ENCODE measurements at places on chromosomes 7 and 10.

- DNase-seq = no peak
Observed at GRCh38 chr7:106278695-106279094, 6.1 kb downstream of the NAMPT start.

- no peak for DNase-seq
Observed at GRCh38 chr7:155731380-155731779, 80.9 kb downstream of the SHH start.

DNA sequence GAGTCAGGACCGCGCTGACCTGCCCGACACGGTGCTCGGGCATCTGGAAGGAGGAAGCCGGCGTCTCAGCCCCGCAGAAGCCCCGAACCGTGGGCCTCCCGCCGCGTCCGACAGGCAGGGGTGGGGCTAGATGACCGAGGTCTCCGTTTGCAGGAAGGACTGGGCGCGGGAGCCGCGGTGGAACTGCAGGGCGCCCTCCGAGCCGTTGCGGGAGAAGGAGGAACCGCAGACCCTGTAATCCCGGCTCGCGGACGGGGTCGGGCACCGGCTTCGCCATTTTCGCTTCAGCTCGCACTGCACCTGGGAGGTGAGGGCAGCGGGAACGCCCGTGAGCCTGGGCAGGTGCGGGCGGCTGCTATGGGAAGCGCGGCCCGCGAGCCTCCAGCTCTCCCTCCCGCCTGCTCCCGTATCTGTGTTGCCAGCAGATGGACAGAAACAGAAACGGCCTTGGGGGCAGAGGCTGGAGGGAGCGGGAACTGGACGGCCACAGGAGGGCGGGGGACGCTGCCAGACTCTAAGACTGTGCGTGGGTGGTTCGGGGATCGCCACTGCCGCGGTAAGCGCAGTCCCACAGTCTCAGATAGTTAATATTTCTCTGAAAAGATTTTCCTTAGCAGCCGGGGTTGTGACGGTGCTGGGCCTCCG is 114.1 kb downstream of the VIPR2 start:
- DNase-seq = no peak

- no peak for DNase-seq
Observed at GRCh38 chr7:29859524-29860185, 53.3 kb downstream of the WIPF3 start.
